IMR-90 (cell line): ENCODE measurements at places on chromosomes 3 and 15. TPM values are rescaled to one million over a fixed set of nuclear protein-coding genes. Genes with fewer than 3 reads are reported as not detected.
A peak's percentile ranks its signal among the peaks of the same experiment; 100 is the strongest.

IGDCC3 gene
- total RNA-seq: under 0.01 and 0.18 TPM in 2 replicates

LYSMD2 gene
- total RNA-seq: 5.9 and 7.2 TPM in 2 replicates

C3orf20 gene
- not detected in 2 replicates for total RNA-seq

CSPG5 gene
- under 0.01 TPM in 2 replicates for total RNA-seq

DNA sequence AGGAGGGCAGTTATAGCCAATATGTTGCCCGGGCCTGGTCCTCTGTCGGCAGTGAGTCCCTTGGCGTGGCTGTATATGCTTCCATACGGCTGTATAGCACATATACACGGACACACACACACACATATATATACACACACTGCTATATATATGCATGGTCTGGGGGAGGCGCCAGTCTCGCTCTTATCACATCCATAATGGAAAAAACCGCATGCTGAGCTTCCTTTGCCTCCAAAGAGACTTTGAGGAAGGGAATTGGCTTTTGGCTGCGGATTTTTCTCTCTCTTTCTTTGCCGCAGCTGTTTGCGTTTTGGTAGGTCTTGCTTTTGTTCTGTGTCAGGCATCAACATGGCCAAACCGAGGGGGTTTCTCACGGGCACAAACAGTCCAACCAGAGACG lies 11.3 kb upstream of the TMEM115 start:
- H3K4me1 ChIP-seq: no peaks in the 10 kb centered on the region; the same call in 1 of the 2 replicates
- no peak overlapping the region for H3K27ac ChIP-seq
- peak; percentile 23 for DNase-seq
- H3K36me3 ChIP-seq: no peaks in the 10 kb centered on the region

DNA sequence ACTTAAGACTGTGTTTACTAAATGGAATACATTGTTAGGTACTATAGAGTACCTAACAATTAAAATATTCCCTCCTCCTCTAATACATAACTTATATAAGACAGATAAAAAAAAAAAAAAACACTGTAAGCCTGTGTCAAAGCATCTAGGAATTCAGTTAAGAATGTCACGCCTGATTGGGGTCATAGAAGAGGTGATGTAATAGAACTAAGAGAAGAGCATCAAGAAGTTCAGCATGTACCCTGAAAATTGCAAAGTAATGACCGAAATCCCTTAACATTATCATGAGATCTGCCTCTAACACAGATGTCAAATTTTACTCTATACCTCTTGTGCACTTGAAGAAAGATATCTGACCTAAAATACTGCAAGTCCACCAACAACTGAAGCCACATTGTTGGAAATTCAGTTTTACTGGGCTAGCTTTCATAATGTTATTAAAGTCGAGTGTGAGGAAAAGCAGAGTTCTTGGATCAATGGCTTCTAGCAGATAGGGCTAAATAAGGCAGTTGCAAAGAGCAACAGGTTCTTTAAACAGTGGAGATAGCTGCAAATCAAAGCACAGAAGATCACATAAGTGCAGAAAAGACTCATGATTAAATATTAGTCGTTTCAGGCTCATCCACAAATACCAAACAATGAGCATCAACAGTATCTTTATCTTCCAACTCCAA lies 75.0 kb downstream of the TBL1XR1 start:
- H3K36me3 ChIP-seq: no peaks in the 10 kb centered on the region
- H3K27me3 ChIP-seq: no peaks in the 10 kb centered on the region
- H3K4me1 ChIP-seq: 0 out of 2 replicates have a peak, but pooled peaks cover 2% of the 10 kb centered on the region
- H3K4me3 ChIP-seq: no peak overlapping the region

MYH15 gene
- total RNA-seq: 0.28 and 0.36 TPM in 2 replicates

- H3K4me1 ChIP-seq: no peaks in the 10 kb centered on the region
- no peak for DNase-seq
- H3K4me3 ChIP-seq: no peak overlapping the region
- no peak overlapping the region for H3K27ac ChIP-seq
- no peaks in the 10 kb centered on the region for H3K27me3 ChIP-seq
These were observed 292.1 kb downstream of the CGGBP1 start for GRCh38 chr3:87766721-87767120.

- no peak for DNase-seq
- H3K36me3 ChIP-seq: no peaks in the 10 kb centered on the region
- H3K4me1 ChIP-seq: no peaks in the 10 kb centered on the region
These were observed 416.5 kb downstream of the TBL1XR1 start for GRCh38 chr3:176780766-176781165.

DNA sequence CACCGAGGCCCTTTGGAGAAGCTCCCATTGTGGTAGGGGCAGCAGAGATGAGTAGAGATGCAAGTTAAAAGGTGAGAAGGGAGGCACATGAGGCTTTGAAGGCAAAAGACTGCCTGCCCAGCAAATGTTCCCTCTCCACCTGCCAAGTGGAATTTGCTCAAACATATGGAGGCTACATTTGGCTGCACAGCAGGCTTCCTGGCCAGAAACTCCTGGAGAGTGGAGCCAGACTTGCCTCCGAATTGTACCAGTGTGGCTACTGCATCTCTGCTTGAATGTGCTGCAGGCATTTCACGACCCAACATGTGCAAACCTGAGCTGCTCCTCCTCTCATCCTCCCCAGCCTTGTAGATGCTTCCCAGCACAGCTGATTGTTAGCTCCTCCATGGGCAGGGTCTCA lies 229.2 kb downstream of the ZNF621 start:
- no peaks in the 10 kb centered on the region for H3K27me3 ChIP-seq
- H3K4me1 ChIP-seq: no peaks in the 10 kb centered on the region
- H3K27ac ChIP-seq: no peak overlapping the region
- H3K4me3 ChIP-seq: no peak overlapping the region
- no peak for DNase-seq

LMCD1 gene
- 33.6 and 50.0 TPM in 2 replicates for total RNA-seq

GUCA1C gene
- not detected in 2 replicates for total RNA-seq
